ENCODE measurements at places on chromosomes 5 and 9. TPM values are rescaled to one million over a fixed set of nuclear protein-coding genes. Genes with fewer than 3 reads are reported as not detected.

Gene DMRT3
- polyA plus RNA-seq: not detected

Gene RLN1
- polyA plus RNA-seq: not detected

Gene GPX3
- polyA plus RNA-seq: 17.1 TPM

Gene TUSC1
- 9.5 TPM for polyA plus RNA-seq

Gene GABRA1
- not detected for polyA plus RNA-seq

GRCh38 chr5:80867233-80867632, 92.9 kb upstream of the RASGRF2 start:
- DNase-seq: no peak

- DNase-seq: peak; percentile 21
These were observed 125.4 kb upstream of the LMX1B start for GRCh38 chr9:126488310-126488709.

DNA sequence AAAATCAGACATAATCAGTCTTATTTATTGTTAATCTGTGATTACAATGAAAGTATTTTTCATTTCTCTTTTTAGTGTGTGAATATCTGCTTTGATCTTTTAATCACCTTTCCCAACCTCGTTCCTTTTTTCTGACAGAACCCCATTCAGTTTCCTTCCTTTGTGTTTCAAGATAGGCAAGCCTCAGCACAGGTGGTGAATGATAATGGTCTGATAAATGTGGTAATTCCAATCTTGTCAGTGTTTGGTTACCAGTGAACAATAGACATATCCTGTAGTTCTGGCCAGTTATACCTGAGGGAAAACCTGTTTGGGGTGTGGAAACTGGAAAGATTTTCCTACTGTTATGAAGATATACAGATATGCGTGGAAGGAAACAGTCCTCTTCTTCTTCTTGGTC, 13.5 kb downstream of the STX17 start:
- DNase-seq: no peak

DNA sequence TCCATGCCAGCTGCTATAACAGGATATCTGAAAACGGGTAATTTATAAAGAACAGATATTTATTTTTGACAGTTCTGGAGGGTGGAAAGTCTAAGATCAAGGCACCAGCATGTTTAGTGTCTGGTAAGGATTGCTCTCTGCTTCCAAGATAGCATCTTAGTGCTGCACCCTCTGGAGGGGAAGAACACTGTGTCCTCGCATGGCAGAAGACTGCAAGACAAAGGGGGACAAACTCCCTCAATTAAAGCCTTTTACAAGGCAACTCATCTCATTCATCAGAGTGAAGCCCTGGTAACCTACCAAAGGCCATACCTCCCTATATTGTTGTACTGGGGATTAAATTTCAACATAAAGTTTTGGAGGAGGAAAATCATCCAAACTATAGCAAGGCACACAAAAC, 298.9 kb upstream of the EDIL3 start:
- no peak for DNase-seq

Measured in endothelial cell of umbilical vein (primary cell).